ENCODE measurements at places on chromosomes 5 and 9.

GRCh38 chr5:72871366-72872024, 55.0 kb downstream of the TNPO1 start:
- no peak for DNase-seq

- no peak for DNase-seq
Observed at GRCh38 chr9:115046824-115047223, 71.1 kb downstream of the TNC start.

GRCh38 chr5:171714261-171714660, 71.4 kb upstream of the SMIM23 start:
- no peak for DNase-seq

DNA sequence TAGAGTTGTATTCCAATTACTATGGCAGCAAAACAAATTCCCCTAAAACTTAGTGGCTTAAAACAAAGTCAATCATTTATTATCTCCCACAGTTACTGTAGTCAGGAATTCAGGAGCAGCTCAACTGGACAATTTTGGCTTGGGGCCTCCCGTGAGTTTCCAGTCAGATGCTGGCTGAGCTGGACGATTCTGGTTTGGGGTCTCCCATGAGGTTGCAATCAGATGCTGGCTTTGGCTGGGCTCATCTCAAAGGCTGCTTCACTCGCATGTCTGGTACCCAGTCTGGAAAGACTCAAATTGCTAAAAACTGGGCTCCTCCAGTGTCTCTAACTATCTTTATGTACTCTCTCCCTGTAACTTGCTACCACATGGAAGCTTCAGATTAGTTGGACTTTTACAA, 130.1 kb downstream of the C5orf15 start:
- no peak for DNase-seq

GRCh38 chr9:102985162-102985895, 9.8 kb upstream of the CYLC2 start:
- no peak for DNase-seq

GRCh38 chr9:23537192-23538066, 288.6 kb downstream of the ELAVL2 start:
- no peak for DNase-seq

GRCh38 chr5:173020154-173020581, 36.0 kb upstream of the CREBRF start:
- DNase-seq: no peak
